ENCODE measurements at places on chromosomes 7 and 10.
A peak's percentile ranks its signal among the peaks of the same experiment; 100 is the strongest.

DNA sequence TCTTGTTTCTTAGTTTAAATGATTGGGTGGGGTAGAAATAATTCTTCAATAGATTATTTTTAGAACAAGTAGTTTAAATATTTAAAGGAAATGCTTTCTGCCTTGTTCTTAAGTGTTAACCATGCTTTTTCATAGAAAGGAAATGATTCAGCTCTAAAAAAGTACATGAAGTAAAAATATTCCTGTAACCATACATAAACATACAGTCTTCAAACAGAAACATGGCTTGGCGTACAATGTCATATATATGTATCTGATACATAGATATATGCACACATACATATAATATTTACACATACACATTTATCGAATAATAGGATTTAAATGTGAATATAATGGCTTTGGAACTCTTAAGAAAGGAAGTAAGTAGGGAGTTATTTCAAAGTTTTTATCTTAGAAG, 84.4 kb downstream of the RUNDC3B start:
- no peaks in the 10 kb centered on the region for H3K4me1 ChIP-seq
- no peak for DNase-seq
- H3K4me3 ChIP-seq = no peak overlapping the region
- H3K27me3 ChIP-seq = no peaks in the 10 kb centered on the region

- no peaks in the 10 kb centered on the region for H3K27me3 ChIP-seq
- no peak for DNase-seq
- H3K36me3 ChIP-seq = no peaks in the 10 kb centered on the region
- no peak overlapping the region for H3K27ac ChIP-seq
- no peaks in the 10 kb centered on the region for H3K4me1 ChIP-seq
- no peak overlapping the region for H3K4me3 ChIP-seq
Measured at GRCh38 chr10:43094085-43094484, 17.2 kb downstream of the RET start.

DNA sequence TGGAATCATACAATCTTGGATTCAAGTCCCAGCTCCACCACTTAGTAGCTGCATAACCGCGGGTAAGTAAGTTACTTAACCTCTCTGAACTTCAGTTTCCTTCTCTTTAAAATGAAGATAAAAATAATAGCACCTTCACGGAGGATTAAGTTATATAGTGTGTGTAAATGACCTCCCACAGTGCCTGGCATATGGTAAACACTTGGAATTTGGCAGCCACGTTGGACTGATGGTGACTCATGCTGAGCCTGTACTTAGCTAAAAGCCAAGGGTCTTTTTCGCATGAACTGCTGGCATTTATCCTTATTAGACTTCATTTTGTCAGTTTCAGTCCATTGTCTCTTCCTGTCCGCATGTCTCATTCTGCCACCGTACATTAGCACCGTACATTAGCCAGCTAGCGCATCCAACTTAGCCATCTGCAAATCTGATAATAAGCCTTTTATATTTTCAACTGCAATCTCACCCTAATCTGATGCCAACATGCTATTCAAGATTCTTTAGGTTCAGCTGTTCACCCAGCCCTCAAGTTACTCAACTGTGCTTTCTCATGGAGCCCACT, 11.2 kb downstream of the SLC13A4 start:
- no peak overlapping the region for H3K4me3 ChIP-seq
- no peak overlapping the region for H3K27ac ChIP-seq

- no peaks in the 10 kb centered on the region for H3K36me3 ChIP-seq
- no peaks in the 10 kb centered on the region for H3K4me1 ChIP-seq
- H3K27me3 ChIP-seq = no peaks in the 10 kb centered on the region
- H3K4me3 ChIP-seq = no peak overlapping the region
Measured at GRCh38 chr7:65216469-65216868, 157.2 kb upstream of the ZNF92 start.

- no peak overlapping the region for H3K4me3 ChIP-seq
- no peak overlapping the region for H3K27ac ChIP-seq
- H3K27me3 ChIP-seq = no peaks in the 10 kb centered on the region
- no peak for DNase-seq
Measured at GRCh38 chr10:91197127-91197526, 23.3 kb upstream of the PCGF5 start.

DNA sequence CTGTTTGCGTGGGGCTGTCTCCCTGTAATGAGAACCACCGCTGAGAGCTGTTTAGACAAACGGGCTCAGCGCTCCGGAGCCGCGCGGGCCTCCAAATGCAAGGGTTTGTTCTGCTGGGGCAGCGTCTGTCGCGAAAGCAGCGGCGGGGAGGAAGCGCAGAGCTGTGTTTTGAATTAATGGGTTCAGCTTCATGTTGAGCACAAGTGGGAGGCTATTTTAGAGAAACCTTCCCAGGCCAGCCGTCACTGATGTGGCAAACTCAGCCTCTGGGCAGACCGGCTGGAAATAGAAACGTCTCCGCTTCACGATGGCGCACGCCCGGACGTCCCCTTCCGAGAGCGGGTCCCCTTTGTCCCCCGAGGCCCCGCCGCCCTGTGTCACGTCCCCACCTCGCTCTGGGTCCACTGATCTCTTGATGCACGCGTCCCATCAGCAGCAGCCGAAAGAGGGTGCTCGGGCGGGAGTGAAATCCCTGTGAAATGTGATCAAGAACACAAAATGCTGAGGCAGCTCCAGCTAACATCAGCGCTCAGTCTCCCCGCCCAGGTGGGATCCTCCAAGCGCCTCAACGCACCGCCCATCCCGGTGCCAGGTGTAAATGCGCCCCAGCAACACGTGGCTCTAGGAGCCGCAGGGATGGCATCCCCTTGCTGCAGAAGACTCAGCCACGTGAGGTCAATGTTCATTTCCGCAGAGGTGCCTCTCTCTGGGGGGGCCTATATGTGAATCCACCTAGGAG, 44.9 kb downstream of the BAMBI start:
- H3K27ac ChIP-seq = no peak overlapping the region
- peak overlapping the region; percentile 54 for H3K4me3 ChIP-seq
- no peaks in the 10 kb centered on the region for H3K36me3 ChIP-seq

- H3K27ac ChIP-seq = no peak overlapping the region
- peaks cover 4% of the 10 kb centered on the region for H3K4me1 ChIP-seq
- DNase-seq = no peak
- H3K36me3 ChIP-seq = no peaks in the 10 kb centered on the region
- no peak overlapping the region for H3K4me3 ChIP-seq
Measured at GRCh38 chr10:129657297-129658017, 190.4 kb downstream of the MGMT start.

GRCh38 chr10:14381475-14381874, 50.8 kb upstream of the FRMD4A start:
- DNase-seq = no peak
- H3K4me1 ChIP-seq = no peaks in the 10 kb centered on the region
- H3K36me3 ChIP-seq = no peaks in the 10 kb centered on the region

GRCh38 chr10:32489901-32490300, 44.0 kb downstream of the CCDC7 start:
- H3K4me3 ChIP-seq = no peak overlapping the region
- no peaks in the 10 kb centered on the region for H3K4me1 ChIP-seq

- H3K4me1 ChIP-seq = no peaks in the 10 kb centered on the region
- H3K36me3 ChIP-seq = no peaks in the 10 kb centered on the region
- no peaks in the 10 kb centered on the region for H3K27me3 ChIP-seq
- no peak overlapping the region for H3K27ac ChIP-seq
Measured at GRCh38 chr10:87829986-87830729, 12.1 kb upstream of the ATAD1 start.

GRCh38 chr10:79605308-79605707, 5.4 kb upstream of the SFTPA1 start:
- no peaks in the 10 kb centered on the region for H3K27me3 ChIP-seq
- H3K36me3 ChIP-seq = no peaks in the 10 kb centered on the region
- no peak overlapping the region for H3K27ac ChIP-seq
- 0 out of 2 replicates have a peak, but pooled peaks cover under 1% of the 10 kb centered on the region for H3K4me1 ChIP-seq

DNA sequence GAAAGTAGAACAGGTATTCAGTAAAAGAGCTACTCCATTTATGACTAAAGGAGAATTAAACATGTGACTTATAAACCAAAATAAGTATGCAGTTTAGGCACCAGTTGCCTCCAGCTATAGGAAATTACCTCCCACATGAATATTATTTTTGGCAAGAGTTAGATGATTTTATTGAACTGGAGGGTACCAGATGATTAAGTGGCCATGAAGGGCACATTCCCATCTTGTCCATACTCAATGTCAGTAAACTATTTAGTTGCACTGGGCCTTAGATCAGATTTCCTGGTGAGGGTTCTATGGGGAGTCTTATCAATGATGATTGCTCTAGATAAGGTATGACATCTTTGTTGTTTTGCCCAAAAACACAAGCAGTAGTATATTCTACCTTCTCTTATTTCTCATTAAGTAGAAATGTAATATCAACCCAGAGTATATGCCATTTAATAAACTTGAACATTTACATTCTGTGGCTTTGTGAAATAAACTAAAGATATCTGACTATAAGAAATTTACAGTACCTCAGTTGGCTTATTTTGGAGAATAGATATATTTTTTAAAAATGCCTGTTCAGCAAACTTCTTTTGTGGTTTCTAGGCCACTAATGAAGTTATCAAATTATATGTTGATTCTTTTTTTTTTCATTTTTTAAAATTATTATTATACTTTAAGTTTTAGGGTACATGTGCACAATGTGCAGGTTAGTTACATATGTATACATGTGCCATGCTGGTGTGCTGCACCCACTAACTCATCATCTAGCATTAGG, 145.3 kb downstream of the SEMA3A start:
- no peak for DNase-seq
- H3K4me1 ChIP-seq = no peaks in the 10 kb centered on the region
- no peak overlapping the region for H3K4me3 ChIP-seq
- no peaks in the 10 kb centered on the region for H3K27me3 ChIP-seq

- H3K27ac ChIP-seq = no peak overlapping the region
- peaks cover 31% of the 10 kb centered on the region for H3K36me3 ChIP-seq
- H3K4me3 ChIP-seq = no peak overlapping the region
Measured at GRCh38 chr7:6139189-6139996, 108.2 kb downstream of the ANKRD61 start.

- H3K4me1 ChIP-seq = no peaks in the 10 kb centered on the region
- no peak for DNase-seq
- H3K36me3 ChIP-seq = no peaks in the 10 kb centered on the region
- H3K4me3 ChIP-seq = no peak overlapping the region
- no peak overlapping the region for H3K27ac ChIP-seq
Measured at GRCh38 chr10:12448729-12449391, 99.5 kb downstream of the CAMK1D start.

DNA sequence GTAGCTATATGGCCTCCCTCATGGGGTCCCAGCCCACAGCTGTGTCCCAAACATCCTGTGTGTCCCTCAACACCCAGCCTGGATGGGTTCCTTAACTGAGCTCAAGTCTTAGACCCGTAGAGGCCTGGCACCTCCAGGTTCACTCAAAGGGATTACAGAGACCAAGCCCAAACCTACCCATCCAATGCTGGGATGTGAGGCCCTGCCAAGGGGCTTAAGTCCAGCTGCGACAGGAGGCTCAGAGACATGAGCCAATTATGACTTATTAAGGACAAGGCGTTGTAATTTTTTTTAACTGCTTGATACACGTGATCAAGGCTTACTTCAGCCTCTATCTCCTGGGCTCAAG, 105.6 kb upstream of the RET start:
- H3K4me1 ChIP-seq = no peaks in the 10 kb centered on the region
- no peak overlapping the region for H3K27ac ChIP-seq
- no peaks in the 10 kb centered on the region for H3K27me3 ChIP-seq
- H3K4me3 ChIP-seq = no peak overlapping the region

DNA sequence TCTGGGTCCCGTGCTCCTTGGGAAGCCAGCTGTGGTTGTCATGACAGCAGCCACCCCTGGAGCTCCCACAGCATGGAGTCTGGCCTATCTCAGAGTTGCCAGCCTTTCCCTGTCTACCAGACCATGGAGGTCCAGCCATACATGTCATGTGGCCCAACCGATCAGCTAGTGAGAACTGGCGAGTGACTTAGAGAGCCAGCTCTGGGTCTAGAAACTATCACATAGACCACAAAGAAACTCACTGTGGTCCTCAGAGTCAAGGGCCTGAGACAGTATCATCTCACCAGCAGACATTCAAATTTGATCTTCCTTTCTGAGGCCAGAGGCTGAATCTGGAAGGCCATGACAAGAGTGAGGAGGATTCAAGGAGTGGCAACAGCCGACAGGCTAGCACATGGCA, 223.3 kb upstream of the GPR26 start:
- H3K36me3 ChIP-seq = no peaks in the 10 kb centered on the region
- no peaks in the 10 kb centered on the region for H3K27me3 ChIP-seq
- no peak overlapping the region for H3K27ac ChIP-seq
- no peak for DNase-seq
- H3K4me1 ChIP-seq = no peaks in the 10 kb centered on the region

DNA sequence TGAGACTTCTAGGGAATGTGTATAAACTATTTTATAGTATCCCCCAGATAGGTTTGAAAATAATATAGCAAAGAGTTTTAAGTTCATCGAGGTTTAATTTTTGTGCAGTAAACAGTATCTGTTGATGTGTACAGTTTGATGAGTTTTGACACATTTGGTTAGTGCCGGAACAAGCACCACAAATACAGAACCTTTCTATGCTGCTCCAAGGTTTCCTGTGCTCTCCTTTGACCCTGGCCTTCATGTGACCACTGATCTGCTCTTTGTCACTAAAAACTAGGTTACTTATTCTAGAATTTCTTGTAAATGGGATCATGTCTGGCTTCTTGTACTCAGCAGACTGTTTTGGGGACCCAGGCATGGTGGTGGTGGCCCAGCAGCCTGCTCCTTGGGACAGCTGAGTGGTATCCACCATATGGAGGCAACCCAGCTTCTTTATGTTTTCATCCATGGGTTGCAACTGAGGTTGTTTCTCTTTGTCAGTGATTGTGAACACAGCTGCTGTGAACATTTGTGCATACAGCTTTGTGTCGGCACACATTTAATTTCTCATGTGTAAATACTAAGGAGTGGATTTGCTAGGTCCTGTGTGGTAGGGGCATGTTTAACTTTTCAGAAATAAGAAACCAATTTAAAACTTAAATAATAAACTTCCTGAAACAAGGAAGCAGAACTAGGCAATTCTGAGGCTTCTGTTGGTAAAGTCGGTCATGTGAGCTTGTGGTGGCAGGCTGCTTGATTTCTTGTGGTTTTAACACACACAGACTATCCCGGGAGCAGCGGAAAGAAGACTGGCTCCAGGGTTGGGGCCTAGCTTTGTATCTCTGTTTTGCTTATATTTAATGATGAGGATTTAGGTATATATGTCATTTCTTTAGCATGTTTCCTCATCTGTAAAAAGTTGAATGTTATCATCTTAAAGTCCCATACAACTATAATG, 219.4 kb downstream of the ABCA13 start:
- DNase-seq = no peak
- H3K4me1 ChIP-seq = no peaks in the 10 kb centered on the region
- H3K27me3 ChIP-seq = no peaks in the 10 kb centered on the region
- no peaks in the 10 kb centered on the region for H3K36me3 ChIP-seq
- no peak overlapping the region for H3K4me3 ChIP-seq
- H3K27ac ChIP-seq = no peak overlapping the region
